ENCODE measurements at places on chromosomes 13 and 19. TPM values are rescaled to one million over a fixed set of nuclear protein-coding genes. Genes with fewer than 3 reads are reported as not detected.
A peak's percentile ranks its signal among the peaks of the same experiment; 100 is the strongest.

The CABP5 gene
- not detected for polyA plus RNA-seq

The SIGLEC8 gene
- 0.07 TPM for polyA plus RNA-seq

The NLRP4 gene
- polyA plus RNA-seq = not detected

The SMIM44 gene
- not detected for polyA plus RNA-seq

The PSG6 gene
- not detected for polyA plus RNA-seq

The ZNF835 gene
- 3.1 TPM for polyA plus RNA-seq

DNA sequence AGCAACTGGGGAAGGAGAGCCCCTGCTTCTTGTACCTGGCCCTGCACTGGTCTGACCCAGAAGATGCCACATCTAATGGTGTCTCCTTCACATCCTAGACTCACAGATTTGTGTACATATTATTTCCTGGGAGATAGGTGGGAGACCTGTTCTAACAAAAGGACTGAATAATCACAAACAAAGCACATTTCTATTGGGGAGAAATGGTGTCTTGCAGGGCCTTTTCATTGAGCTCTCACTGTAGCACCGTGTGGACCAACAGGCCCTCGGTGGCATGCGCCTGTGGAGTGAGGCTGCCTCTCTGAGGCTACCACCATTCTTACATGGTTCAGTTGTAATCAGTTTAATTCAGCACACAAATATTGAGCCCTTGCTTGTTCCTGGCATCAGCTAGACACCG lies 989 bp upstream of the SACS start:
- no peak for DNase-seq

- DNase-seq = no peak
Measured at GRCh38 chr19:29383696-29384095, 142.1 kb upstream of the VSTM2B start.

DNA sequence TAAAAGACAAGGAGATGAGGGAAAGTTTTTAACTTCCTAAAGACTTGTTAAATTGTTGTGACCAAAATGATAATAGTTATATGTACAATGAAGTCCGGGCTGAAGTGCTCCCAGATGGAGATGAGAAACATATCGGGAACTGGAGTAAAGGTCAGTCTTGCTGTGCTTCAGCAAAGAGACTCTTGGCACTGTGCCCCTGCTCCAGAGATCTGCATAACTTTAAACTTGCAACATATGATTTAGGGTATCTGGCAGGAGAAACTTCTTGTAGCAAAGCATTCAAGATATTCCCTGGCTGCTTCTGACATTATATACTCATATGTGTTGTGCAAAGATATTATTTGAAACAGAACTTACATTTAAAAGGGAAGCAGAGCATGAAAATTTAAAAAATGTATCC lies 786.6 kb upstream of the SLITRK6 start:
- DNase-seq = peak; percentile 47

DNA sequence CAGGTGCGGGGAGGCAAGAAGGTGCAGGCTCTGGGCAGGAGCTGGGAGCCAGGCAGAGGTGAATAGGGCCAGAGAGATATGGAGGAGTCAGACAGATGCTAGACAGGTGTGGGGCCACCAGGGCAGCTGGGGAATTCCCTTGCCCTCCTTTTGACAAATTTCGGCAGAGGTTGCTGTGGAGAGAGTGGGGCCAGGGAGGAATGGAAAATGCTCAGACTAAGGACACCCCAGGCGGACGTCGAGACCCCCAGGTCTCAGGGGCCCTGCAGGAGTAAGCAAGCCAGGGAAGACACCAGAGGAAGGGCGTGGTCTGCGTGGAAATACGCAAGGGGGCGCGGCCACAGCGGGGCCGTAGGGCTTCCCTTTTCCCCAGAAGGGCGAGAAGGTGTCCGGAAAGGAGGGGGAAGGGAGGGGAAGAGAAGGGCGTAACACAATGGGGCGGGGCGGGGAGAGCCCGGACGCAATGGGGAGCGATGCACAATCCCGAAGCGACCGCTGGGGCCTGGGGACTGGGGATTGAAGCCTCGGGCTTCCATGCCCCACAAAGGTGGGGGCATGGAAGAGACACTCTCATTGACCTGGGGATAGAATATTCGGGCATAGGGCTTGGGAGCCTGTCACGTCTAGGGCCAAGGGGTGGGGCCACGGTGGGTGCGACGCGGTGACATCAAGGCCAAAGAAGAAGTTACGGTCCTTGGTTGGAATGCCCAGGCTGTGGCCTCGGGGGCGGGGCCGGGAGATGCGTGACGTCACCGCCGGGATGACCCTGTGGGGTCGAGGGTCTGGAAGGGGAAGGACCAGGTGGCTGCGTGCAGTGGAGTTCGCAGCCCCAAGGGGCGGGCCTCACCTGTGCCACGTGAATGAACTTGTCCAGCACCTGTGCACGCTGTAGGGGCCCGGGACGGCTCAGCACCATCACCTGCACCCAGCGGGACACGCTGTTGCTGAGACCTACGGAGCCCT lies 8.2 kb downstream of the RASGRP4 start:
- DNase-seq = no peak

- DNase-seq = no peak
Measured at GRCh38 chr13:26749285-26749684, 11.3 kb downstream of the GPR12 start.

DNA sequence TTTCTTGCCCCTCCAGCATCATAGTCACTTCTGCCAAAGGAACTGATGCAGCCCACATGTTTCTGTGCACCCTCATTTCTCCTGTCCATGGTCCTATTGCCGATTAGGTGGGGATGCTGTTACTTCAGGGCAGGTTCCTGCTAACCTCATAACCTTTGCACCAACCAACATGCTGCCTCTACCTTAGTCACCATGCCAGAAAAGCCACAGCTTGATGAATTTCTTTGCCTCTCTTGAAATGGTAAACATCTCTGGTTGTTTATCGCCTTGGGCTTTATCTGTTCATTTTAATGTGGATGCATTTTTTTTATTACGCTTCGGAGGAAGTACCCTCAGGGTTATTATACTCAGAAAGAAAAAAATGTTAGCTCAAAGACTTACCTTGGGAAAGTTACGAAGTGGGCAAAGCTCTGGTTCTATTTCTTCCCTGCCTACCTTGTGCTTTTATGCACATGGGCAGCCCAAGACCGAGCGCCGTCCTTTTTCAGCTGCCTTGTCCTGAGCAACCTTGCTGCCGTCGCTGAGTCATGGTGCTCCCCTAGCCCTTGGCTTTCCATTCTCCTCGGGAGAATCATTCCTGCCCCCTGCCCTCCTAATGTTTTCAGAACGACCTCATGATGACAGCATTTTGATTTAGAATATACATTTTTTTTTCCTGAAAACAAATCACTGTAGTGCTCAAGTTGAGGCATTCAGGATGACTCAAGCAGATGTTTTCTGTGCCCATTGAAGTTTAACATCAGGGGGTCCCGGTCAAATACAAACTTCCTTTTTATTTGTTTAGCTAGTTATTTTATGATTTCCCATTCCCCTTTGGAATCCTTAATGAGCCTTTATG lies 280.0 kb downstream of the SHISA2 start:
- DNase-seq = no peak

DNA sequence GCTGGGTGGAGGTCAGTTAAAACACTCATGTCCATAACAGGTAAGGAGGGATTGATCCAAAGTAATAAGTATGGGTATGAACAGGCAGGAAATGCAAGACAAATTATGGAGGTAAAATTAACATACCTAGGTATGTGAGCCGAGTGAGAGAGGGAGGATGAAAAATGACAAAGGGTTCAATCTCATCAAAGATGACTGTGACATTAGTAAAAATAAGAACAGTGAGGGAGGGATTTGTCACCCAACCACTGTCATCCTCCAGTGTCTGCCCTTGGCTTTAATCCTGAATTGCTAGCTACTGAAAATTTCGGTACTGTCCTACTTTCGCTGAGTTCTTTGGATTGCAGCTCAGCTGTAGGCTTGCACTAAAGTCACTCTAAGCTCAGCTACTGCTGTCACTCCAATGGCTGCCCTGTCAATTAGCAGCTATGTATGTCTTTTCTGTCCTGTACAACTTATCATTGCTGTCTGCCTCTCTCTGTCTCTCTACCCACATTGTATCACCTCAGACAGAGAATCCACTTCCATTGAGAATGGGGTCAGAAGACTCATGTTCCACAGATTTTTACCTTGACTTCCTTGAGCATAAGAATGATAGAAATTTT lies 62.5 kb downstream of the LRRC63 start:
- no peak for DNase-seq

DNA sequence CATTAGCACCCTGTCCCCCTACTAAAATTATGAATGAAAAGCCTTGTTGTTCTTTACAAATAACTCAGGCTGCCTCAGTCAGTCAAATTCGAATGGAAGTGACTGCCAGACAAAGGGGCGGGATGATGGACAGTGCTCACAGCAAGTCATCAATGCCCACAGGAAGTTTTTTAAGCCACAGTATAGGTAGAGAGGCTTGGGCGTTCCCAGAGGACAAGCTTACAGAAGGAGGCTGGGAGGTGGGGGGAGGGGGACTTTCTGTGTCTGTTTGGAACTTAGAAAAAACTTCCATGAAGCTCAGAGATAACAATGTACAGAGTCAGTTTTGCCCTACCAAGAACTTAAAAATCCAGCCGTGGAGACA lies 18.5 kb upstream of the SPRY2 start:
- DNase-seq = no peak

DNA sequence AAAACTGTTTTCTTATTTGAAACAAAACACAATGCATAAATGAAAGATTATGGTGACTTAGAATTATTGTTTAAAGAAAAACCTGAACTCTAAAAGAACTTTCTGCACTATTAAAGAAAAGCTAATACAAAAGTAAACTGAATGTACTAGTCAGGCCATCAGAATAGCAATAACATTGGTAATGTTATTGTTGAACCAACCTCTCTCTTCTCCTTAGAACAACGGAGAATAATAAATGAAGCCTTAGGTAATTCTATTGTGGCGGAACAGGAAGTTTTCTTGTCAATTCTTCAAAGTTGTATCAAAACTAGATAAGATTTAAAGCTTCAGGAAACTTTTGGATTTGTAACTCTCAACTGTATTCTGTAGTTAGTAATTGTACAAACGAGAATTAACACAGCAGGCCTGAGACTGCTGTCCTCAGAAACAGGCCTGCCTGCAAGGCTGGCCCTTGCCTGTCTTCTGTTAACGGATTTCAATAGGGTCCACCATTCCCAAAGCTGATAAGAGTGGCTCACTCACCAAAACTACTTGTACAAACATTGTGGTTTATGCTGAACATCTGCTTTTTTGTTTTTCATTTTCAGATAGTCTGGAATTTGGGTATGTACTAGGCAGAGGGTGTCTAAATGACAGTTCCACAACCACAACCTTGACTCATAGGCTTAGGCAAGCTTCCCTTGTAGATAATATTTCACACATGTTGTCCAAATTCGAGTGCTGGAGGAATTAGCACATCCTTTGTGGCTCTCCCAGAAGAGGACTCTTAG lies 825.8 kb downstream of the GPC5 start:
- DNase-seq = no peak

DNA sequence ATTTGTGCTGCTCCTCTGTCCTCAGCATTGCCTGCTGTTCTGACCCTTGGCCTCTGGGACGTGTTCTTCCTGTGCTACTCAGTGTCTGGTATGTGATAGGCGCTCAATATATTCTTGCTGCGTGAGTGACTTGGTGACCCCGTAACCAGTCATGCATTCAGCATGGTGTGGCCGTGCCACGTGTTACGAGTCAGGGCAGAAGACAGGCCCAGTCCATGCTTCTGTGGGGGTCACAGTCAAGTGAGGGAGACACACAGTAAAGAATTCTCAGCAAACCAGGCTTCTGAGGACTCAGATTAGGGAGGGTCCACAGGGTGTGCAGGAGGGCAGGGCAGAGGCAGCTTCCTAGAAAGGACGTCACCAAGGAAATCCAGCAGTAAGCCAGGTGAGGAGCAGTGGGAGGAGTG lies 7.9 kb downstream of the PPP1R37 start:
- DNase-seq = peak; percentile 22

DNA sequence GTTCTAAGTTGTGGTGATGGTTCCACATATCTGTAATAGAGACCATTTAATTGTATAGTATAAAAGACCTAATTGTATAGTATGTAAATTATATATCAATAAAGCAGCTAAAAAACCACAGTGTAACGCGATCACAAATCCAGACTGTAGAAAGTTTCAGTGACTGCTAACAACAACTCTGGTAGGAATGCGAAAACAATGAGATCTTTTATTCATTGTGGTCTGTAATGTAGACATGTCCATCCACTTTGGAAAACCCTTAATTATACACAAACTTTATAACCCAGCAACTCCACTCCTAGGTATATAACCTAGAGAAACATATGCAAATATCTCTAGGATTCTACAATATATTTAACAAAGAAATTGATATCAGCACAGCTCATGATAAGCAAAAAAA lies 549.5 kb downstream of the SLITRK1 start:
- no peak for DNase-seq

- no peak for DNase-seq
Measured at GRCh38 chr13:29940715-29941114, 90.3 kb upstream of the UBL3 start.

DNA sequence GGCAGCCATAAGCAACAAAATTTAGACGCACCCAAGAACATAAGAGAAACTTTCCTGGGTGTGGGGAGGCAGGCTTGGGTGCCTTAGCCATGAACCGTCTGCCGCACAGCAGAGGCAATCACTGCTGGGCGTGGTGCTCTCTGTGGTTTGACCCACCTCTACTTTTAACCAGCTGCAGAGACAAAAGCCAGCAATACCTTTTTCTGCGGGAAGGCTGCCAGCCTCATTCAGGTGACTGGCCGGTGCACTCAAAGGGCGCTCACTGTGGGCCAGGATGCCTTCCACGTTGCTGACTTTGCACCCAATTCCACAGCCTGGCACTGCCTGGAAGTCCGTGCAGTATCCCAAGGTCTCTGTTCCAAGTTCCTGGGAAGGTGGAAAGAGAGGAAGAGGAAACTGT lies 69.1 kb downstream of the ATP7B start:
- DNase-seq = no peak

- peak; percentile 68 for DNase-seq
Measured at GRCh38 chr19:49064768-49065611, at the start of gene NTF4. NTF4 (minus strand) TSS chr19:49064818; CDS start chr19:49061997, 2,821 bp downstream.

DNA sequence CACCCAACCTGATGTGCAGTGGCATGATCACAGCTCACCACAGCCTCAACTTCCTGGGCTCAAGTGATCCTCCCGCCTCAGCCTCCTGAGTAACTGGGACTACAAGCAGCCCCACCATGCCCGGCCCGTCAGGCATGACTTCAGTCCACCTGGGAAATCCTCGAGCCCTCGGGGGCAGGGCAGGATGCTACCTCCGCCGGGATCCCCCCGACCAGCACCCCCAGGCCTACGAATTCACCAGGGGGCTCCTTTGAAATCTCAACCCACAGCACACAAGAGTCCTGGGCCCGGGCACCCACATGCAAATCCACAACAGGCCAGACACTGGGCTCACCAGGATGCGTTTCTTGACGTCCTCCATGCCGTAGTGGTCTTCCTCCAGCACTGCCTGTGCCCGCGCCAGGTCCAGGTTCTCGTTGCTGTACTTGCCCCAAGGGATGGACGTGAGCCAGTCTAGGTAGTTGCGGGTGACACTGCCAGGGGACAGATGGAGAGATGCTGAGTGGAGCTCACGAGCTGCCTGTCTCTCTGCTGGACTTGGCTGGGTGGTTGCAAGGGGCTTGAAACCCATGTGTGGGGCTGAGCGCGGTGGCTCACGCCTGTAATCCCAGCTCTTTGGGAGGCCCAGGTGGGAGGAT lies 10.5 kb downstream of the RPL36 start:
- DNase-seq = no peak

- no peak for DNase-seq
Measured at GRCh38 chr19:51740356-51740755, 11.3 kb downstream of the FPR1 start.

All from left kidney (tissue), 8 donors.